Posterior cingulate gyrus (tissue), 11 donors: ENCODE measurements at places on chromosomes 2 and 18.

DNA sequence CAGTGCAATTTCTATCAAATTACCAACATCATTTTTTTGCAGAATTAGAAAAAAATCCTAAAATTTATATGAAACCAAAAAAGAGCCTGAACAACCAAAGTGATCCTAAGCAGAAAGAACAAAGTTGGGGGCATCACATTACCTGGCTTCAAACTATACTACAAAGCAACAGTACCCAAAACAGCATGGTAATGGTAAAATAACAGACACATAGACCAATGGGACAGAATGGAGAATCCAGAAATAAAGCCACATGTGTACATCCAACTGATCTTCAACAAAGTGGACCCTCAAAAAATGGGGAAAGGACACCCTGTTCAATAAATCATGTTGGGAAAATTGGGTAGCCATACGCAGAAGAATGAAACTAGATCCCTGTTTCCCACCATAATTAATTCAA lies 245.7 kb upstream of the CTAGE1 start:
- no peak for DNase-seq

DNA sequence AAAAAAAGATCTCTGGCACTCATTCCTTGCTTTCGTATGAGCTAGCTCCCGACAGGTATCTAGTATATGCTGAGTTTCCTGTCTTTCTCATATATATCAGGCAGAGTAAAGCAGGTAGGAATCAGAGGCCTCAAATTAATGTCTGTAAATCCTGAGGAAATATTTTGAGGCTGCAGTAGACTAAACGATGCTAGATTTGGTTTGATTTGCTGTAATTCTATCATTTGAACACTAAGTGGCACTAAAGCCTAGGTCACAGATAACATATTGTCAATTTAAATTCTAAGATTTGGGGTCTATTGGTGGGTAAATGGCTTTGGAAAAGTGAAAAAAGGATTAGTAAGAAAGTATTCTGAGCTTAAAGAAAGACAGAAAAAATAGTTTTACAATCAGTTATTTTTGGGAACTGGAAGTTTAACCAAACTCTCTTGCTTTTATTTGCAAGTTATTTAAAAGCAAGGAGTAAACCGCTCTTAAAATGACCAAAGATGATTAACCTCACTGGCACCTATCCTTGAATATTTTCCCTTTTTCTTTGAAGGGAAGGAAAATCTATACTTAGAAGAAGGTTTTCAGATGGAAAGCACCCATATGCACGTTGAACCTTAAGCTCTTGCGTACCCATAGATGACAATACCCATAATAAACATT lies 37.6 kb upstream of the SLC4A10 start:
- no peak for DNase-seq

DNA sequence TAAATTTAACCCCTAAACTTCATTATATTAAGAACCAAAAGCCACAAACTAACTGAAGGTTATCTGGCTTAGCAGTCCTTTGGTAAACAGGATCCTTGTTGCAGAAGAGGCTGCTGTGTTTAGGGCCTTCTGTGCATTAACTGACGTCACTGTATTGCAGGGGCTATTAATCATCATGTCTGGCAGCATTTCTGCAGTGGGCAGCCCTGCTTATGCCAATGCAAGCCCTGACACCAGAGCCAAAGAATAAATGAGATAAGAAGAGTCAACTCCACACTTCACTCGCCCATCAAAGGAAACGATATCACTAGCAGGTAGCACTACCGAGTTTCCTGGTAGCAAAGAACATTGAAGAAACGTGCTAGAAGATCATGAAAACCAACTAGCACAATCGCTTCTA lies 110.6 kb downstream of the PLEKHM3 start:
- no peak for DNase-seq

GRCh38 chr2:165895974-165896373 lies 57.6 kb downstream of the TTC21B start:
- DNase-seq: no peak

- no peak for DNase-seq
Measured at GRCh38 chr2:148885988-148886387, 11.0 kb downstream of the KIF5C start.

DNA sequence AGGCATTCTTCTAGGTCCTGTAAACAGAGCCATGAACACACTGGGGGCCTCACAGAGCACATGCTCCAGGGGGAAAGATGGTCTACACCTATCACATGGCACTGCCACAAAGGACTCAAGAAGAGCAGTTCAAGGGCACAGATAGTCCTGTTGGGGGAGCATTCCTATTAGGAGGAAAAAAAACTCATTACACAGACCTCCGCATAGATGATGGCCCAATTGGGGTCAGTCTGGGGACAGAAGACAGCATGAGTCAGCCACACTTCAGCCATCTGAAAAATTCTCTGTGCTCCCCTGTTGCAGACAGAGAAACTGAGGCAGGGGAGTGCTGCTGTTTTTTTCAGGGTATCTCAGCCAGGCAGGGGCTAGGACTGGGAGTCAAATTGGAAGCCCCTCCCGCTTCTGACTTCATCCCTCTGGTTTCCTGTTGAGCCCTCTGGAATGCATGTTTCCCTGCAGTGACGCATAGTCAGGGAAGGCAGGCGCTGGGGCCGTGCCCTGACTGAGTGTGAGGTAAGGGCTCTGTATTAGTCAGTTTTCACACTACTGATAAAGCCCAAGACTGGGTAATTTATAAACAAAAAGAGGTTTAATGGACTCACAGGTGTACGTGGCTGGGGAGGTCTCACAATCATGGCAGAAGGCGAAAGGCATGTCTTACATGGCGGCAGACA lies 67.9 kb downstream of the RHOB start:
- no peak for DNase-seq

DNA sequence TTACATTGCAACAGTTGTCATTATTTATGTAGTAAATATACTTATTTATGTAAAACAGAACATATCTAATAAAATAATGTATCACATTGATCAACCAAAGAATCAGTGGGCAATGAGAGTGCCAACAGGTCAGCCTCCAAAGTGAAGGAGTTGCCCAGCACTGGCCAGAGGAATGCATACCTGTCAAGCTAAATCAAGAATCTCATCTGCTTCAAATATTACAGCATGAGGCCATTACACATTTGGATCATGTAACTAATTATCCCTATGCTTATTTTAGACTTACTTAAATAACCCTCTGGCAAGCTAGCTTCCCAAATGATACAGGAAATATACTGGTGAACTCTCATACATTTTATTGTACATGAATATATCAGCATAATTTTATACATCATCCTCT lies 1211.7 kb upstream of the ACVR2A start:
- DNase-seq: no peak

DNA sequence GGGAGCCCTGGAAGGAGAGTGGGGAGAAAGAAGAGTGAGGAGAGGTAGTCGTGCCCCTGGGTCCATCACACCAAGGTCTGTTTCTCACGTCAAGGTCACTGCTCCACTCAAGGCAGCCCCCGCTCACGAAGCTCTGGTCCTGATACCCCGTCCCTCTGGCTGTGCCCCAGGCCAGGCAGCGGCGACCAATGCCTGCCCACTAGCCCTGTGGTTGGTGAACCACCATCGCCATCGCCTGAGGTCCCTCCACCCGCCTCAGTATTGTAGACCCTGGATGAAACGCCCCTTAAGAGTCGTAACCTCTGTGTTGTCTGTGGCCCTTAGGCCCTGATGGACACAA lies 378.3 kb upstream of the MYT1L start:
- DNase-seq: no peak

DNA sequence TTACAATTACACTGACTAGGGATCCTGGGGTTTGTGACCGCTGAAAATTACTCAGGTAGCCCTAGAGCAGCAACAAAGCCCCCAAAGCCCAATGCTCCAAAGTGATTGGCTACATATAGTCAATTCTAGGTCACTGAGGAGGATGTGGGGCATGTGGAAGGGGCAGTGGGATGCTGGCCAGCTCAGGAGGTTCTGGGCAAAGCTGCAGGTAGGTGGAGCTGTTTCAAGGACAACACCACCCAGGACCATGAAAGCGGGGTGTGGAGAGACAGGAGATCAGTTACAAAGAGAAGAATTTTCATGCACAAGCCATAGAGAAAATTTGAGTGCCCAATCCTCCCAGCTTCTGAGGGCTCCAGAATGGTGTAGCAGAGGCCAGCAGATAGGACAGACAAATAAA lies 75.0 kb upstream of the CCDC85A start:
- DNase-seq: no peak

DNA sequence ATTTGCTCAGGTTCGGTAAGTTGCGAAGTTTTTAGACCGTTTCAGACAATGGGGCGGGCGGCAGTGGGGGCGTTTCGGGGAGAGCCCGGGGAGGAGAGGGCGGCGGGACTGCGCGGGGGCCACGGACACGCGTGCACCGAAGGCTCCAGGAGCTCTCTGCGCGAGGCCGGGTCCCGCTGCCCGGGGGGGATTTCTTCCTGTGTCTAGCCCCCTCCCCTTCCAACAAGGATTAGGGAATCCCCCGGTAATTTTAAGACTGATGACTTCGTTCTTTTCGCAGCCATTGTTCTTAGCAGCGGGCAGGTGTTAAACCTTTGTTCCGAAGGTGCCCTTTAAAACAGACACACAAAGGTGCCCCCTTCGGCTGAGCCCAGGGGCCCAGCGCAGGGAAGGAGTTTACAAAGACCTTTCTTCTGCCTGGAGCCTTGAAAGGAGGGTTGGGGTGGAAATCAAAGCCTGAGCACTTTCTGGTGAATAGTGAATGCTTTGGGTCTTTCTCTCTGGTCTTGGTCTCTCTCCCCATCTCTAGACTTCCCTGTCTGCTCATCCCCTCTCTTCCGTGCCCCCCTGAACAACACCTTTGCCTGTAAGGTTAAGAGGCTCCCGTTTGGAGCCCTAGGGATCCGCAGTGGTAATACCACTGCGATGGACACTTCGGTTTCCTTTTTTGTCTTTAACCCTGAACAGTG lies 2.1 kb downstream of the TRIB2 start:
- DNase-seq: no peak

DNA sequence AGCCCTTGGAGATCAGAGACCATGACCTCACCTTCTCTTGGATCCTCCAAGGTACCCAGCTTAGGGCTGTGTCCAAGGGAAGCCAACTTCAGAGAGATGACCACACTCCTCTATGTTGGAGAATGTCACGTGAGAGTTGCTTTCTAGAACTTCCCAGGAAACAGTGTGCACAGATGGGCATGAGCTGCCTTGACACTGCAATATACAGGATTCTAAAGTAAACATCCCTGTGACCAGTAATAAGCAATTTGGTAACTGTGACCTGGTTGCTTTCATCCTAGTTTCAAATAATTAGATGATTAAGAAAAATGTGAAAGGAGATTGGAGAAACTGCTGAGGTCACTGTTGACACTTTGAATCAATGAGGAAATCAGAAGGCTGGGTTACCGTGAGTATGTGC lies 181.1 kb upstream of the EPAS1 start:
- DNase-seq: no peak

DNA sequence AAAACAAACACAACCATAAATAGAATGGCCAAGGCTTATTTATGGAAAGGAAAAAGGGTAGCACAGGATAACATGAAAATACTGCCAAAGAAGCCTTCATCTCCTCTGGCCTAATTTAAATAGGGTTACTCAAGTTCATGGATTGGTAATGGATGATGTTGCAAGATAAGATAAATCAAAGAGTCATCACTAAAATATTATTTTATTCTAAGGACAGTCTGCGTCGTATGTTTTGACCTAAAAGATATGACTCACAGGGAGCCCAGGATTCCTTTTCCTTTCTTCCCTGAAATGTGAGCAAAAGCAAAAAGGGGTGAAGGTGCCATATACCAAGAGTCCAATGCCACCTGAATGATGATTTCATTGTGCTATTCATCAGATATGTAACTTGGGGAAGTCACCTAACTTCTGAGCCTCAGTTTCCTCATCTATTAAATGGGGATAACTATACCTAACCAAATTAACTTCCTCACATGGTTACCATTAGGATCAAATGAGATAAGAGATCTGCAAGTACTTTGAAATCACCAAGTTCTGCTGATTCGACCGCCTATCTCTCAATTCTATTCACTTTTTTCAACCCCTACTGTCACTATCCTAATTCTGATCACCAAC lies 137.7 kb downstream of the THADA start:
- DNase-seq: no peak

- DNase-seq: no peak
Measured at GRCh38 chr2:54212456-54212855, 43.6 kb downstream of the TSPYL6 start.

DNA sequence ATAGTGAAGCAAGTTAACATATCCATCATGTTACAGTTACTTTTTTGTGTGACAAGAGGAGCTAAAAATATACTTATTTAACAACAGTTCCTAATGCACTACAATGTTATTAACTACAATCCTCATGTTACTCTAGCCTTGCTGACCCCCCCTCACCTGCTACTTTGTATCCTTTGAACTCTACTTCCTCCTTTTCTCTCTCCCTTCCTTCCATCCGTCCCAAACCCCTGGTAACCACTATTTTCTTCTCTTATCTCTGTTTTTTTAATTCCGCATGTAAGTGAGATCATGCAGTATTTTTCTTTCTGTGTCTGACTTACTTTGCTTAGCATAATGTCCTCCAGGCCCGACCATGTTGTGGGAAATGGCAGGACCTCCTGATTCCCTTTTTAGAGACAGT lies 59.4 kb downstream of the NPAS2 start:
- no peak for DNase-seq

GRCh38 chr2:181314551-181314950 lies 142.6 kb upstream of the ITGA4 start:
- DNase-seq: no peak

DNA sequence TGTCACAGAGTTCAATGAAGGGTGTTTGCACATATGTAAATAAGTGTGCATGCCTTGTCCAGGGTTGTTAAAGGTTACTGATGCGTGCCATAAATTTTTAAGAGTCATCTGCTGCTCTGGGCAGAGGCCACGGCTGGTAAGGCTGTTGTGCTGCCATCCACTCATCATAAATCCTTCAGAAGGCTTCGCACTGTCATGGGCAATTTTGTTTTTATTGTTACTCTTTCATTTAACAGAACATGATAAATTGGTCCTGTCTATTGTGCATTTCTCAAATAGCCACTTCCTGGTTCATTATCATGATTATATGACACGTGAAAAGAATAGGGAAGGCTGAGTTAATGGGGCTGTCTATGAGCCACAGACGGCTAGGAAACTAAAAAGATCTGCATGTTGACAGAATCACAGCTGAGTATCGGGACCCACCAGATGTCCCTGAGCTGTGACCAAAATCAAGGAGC lies 634.3 kb upstream of the SOX11 start:
- no peak for DNase-seq

DNA sequence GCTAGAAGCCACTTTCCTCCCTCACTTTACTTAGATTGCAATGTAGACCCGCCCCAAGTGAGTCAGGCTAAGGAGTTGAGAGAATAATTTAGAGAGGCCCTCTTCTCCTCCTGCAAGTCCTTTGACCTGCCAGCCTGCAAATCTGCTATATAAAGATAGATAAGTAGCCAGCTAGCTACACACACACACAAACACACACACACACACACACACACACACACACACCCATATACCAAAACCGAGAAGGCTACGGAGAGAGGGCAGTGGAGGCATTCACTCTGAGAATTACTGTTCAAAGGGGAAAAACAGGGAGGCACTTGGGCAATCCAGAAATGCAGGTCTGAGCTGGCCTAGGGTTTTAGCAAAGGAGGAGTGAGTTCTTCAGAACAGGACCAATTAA lies 23.0 kb upstream of the SMAD7 start:
- DNase-seq: no peak

GRCh38 chr2:117931978-117932377 lies 81.9 kb downstream of the CCDC93 start:
- DNase-seq: no peak

GRCh38 chr18:50656841-50657470 lies 97.1 kb downstream of the MAPK4 start:
- DNase-seq: no peak

GRCh38 chr2:138356178-138356577 lies 145.4 kb upstream of the SPOPL start:
- DNase-seq: no peak
